ENCODE measurements at places on chromosomes 2 and 18.

GRCh38 chr2:180975585-180975984 is 4.8 kb upstream of the UBE2E3 start:
- DNase-seq, result no peak

DNA sequence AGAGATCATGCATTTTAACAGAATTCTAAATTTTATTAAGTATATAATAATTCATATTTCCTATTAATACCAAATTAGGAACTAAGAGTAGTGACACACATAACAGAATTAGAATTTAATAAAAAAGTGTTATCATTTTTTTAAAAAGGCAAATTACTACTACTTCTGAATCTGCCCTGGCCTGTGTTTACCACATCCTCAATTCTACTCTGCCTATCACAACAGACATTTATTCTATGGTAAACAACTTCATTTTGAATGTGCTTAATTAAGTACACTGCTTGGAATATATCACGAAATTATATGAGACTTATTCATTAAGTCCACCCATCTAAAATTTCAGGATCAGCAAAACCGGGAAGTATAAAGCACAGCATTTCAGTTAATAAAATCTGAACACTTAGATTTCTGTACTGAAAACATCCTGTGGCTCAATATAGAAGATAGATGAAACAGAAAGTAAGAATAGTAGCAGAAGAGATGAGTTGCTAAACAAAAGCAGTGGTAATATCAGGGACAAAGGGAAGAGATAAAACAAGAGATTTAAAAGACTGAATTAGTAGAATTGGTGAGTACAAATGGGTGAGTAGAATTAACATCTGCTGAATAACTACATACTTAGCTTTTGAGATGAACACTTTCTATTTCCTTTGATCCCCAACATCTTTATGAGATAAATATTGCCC is 3.7 kb downstream of the SMC6 start:
- no peak for DNase-seq

GRCh38 chr2:48248251-48248933 is 281.6 kb upstream of the STON1 start:
- peak; percentile 82 for DNase-seq

- no peak for DNase-seq
Measured at GRCh38 chr2:38600921-38601455, 1.7 kb downstream of the HNRNPLL start.

- no peak for DNase-seq
Measured at GRCh38 chr2:16669388-16669787, 3.8 kb upstream of the CYRIA start.

DNA sequence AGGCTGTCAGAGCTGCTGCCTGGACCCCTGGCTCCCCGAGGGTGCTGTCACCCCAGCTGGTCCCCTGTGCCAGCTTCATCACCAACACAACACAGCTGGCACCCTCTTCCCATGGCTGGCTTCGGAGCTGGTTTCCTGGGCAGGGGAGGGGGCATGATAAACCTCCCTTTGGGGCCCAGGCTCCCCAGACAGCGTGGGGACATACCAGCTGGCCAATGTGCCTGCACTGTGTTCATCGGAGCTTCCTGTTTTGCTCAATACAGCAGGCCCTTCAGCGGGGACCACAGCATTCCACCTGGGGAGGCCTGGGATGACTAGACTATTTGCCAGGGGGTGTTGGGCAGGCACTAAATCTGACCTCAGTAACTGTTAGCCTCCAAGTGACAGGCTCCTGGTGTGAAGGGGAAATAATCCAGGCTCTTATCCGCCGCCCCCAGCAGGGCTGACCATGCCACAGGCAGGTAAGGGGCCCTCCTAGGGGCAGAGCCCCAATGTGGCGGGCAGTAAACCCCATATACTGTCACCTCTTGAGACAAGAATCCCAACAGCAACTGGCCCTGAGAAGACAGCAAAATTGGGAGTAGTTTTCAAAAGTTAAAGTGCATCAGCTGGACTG is 44.6 kb downstream of the EMX1 start:
- no peak for DNase-seq

DNA sequence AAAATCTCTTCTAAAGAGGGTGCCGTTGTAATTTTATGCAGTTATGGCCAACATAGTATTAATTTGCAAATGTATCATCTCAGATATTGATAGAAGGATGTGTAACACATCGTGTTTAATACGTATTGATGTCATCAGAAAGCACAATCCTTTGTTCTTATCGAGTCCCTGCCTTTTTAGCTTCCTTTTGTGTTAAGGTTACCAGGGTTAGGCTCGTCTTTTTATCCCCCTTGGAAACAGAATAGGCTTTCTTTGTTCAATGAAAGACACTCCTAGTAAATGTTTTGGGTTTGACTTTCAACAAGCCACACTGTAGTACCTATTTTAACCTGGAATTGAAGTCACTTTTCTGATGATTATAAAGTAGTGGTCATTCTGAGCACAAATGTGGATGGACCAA is 136.2 kb downstream of the WDR7 start:
- no peak for DNase-seq

GRCh38 chr2:74886811-74887210 is 52.9 kb downstream of the HK2 start:
- DNase-seq, result no peak
